A673 (cell line): ENCODE measurements at places on chromosomes 2 and 18.

DNA sequence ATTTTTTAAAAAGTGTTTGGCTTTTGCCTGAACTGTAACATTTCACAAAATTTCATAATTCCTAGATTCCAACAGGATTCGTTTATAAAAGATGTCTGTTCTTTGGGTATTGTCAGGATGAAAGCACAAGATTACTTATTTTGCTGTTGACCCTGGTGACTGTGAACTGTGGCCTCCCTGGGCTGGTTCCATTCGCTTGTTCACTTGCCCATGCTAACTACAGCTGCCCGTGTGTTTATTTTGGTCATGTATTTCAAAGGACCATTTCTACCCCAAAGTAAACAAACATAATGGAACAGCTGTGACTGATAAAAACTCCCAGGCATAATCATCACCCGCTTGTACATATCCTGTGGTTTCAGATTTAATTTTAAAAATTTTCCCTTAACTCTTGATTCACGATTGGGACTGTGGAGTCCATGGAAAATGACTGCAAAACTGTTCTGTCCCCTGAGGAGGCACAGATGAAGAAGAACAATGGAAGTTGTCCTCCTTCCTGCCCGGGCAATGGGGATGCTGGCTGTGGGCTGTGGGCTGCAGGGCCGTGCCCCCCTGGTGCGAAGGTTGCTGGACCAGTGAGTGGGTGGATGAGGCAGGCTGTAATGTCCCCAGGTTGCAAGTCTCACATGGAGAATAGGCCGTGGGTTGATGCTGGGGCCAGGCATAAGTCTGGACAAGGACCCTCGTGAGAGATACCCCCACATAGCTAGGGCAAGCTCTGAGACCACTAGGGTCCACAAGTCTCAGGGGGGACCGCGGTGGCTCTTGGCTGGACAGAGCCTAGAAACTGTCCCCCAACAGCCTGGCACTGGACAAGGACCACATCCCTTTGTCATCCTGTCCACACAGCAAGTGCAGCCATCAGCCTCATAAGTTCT, 28.9 kb upstream of the HDAC4 start:
- DNase-seq: no peak

- DNase-seq: no peak
Observed at GRCh38 chr2:151789055-151789834, 39.0 kb downstream of the ARL5A start.

GRCh38 chr18:63051928-63052327, 267.6 kb downstream of the BCL2 start:
- DNase-seq: no peak

- peak; percentile 80 for DNase-seq
Observed at GRCh38 chr2:20411361-20411894, 35.4 kb upstream of the RHOB start.

DNA sequence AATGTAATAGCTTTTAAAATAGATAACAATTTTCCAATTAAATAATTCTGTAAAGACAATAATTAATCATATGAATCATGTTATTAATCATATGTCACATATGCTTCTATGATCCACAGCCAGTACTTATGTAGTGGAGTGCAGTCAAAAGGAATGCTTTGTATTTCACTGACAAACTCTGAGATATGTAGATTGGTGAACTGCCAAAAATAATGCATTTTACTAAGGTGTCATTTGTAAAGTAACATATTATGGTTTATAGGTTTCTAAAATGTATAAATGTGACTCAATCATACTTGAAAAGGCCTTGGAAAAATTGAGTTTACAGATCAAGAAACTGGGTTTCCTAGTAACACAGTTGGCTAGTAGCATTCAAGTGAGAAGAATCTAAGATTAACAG, 93.8 kb upstream of the KCNH7 start:
- no peak for DNase-seq

- DNase-seq: no peak
Observed at GRCh38 chr2:184679219-184680018, 81.1 kb downstream of the ZNF804A start.
